ENCODE measurements at places on chromosomes 3 and 15.

- no peak for DNase-seq
These were observed 202.5 kb upstream of the PDZRN3 start for GRCh38 chr3:73827204-73827603.

- DNase-seq: no peak
These were observed 47.8 kb upstream of the CTSH start for GRCh38 chr15:78992416-78993256.

- no peak for DNase-seq
These were observed 631.6 kb upstream of the EPHA6 start for GRCh38 chr3:96182756-96183155.

- DNase-seq: no peak
These were observed 433.3 kb downstream of the RAP2B start for GRCh38 chr3:153595186-153595815.

DNA sequence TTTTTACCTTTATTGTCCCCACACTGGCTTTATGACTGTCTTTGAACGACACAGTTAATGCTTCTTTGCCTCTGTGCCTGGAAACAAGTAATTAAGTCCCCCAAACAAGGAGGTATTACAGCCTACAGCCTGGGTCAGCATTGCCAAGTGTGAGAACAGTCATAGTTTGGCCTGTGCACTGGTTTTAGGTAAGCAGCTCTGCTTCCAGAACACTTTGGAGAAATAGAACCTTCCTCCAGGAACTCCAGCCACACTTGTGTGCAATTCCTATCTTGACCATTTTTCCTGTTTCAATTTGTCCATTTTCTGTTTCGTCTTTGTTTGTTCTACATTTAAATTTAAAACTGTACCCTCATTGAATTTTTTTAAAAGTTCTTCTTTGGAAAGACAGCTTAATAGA, 568.2 kb downstream of the TUSC7 start:
- no peak for DNase-seq
